Cerebellum (tissue), 4 donors: ENCODE measurements at places on chromosomes 1 and 21. TPM values are rescaled to one million over a fixed set of nuclear protein-coding genes. Genes with fewer than 3 reads are reported as not detected.
A peak's percentile ranks its signal among the peaks of the same experiment; 100 is the strongest.

DNA sequence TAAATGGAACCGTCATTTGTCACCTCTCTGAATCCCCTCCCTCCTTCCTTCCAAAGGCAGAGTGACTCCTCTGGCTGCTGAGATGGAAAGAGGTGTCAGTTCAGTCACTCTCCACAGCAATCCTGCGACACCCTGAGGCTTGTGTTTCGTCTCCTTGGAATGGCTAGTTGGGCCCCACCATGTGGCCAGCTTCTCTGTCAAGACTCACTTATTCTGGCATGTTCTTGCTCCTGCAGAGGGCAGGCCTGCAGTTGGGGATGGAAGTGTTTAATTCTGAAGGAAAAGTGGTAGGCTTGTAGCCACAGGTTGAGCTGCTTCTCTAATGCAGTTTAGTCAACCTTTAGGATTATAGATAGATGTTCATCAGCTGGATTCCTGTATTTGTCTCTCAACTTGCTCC lies 149.6 kb downstream of the LMO4 start:
- DNase-seq, result no peak

GRCh38 chr1:94236630-94237290 lies 624 bp downstream of the ARHGAP29 start:
- peak; percentile 57 for DNase-seq

GRCh38 chr1:230261928-230262650 lies 164.0 kb downstream of the PGBD5 start:
- DNase-seq, result no peak

The NKAIN1 gene
- 30.8 TPM for total RNA-seq

The HSD3B2 gene
- not detected for total RNA-seq

DNA sequence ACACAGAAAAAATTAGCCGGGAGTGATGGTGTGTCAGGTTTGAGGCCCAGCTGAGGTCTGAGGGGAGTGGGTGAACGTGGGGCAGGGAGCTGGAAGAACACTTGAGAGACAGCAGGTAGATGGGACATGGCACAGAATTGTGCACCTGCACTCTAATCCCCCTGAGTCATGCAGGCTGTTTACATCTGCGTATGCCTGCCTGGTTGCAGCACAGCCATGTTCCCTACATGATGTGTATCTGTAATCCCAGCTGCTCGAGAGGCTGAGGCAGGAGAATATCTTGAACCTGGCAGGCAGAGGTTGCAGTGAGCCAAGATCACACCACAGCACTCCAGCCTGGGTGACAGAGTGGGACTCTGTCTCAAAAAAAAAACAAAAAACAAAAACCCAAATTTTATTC lies 44.8 kb downstream of the ATP5PO start:
- no peak for DNase-seq

- no peak for DNase-seq
Observed at GRCh38 chr1:15245593-15246360, 1.2 kb upstream of the FHAD1 start.

DNA sequence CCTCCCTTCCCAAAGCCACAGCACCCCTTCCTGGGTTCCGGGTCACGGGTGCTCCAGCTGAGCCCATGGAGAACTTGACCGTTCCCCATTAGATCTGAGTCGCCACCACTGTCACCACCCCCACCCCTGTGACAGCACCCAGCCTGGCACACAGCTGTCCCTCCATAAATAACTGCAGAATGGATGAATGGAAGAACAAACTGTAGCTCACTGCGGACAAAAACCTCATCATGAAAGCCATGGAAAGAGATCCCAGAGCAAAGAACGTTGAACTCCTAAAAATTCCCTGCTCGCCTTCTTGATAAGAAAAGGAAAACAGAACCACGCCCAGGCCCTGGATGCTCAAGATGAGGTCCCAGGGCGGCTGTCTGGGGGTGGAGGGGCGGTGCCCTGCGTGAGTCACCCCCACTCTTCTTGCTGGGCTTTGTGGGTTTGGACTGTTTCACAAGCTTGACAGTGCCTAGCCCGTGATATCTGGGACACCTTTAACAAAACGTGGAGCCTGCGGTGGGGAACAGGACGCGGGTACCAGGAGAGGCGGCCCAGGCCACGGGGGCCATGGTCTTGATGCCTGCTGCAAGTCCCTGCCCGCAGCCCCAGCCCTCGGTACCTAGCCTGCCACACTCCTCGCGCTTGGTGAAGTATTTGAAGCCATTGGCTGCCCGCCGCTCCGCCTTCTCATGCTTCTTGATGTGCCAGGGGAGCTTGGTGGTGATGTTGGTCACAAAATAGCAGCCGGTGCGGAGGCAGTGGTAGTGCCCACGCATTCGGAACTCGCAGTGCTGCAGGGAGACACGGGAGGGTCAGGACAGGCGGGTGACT lies 151.9 kb downstream of the CASZ1 start:
- no peak for DNase-seq

DNA sequence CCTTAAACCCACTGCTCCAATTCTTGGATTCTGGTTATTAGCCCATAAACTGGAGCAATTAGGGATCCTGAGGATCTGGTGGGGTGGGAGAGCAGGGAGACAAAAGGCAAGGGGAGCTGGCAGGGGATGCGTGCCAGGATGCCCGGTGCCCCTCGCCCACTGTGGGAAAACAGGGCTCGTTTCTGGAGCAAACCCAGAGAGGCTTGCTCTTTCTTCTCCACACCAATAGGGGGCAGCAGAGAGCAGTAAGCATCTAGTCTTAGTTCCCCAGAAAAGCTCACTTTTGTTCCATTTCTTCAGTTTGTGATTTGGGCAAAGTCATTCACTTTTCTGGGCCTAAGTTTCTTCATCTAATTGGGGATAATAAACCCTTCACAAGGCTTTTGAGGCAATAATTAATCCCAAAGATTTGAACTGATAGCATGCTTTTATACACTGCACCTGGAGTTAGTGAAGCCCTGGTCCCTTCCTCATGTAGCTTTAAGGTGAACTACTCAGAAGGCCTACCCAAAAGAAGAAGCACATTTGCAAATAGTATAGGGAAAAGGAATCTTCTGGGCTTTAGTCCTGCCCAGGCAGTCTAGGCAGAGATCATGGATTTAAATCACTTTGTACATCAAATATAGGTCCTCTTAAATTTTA lies 160.6 kb upstream of the USP24 start:
- peak; percentile 43 for DNase-seq

DNA sequence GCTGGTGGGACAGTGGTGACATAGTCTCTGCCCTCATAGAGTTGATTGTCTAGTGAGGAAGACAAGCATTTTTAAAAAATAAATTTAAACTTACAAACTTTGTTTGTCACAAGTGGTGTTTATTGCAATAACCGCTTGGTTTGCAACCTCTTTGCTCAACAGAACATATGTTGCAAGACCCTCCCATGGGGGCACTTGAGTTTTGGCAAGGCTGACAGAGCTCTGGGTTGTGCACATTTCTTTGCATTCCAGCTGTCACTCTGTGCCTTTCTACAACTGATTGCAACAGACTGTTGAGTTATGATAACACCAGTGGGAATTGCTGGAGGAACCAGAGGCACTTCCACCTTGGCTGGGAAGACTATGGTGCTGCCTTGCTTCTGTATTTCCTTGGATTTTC lies 58.4 kb downstream of the LAMC2 start:
- DNase-seq, result no peak

- DNase-seq, result no peak
Observed at GRCh38 chr1:158095737-158096335, 84.9 kb upstream of the CD1D start.

The FCER1G gene
- total RNA-seq, result 3.8 TPM

The HPCA gene
- total RNA-seq, result 25.2 TPM

The PLPP3 gene
- 64.6 TPM for total RNA-seq

DNA sequence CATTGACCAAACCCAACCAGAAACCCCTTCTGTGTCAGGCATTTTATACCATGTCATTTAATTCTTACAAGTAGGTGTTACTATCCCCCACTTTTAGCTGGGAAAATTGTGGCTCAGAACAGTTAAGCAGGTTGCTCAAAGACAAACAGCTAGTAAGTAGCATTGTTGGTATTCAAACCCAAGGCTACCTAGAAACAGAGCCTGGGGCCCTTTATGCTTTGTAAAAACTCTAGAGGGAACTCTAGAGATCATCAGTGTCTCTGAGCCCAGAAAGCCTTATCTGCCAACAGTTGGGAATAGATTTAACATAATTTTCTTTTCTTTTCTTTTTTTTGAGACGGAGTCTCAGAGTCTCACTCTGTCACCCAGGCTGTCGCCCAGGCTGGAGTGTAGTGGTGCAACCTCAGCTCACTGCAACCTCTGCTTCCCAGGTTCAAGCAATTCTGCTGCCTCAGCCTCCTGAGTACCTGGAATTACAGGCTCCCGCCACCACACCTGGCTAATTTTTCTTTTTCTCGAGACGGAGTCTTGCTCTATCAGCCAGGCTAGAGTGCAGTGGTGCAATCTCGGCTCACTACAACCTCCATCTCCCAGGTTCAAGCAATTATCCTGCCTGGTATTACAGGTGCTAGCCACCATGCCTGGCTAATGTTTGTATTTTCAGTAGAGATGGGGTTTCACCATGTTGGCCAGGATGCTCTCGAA lies 48.5 kb upstream of the OSBPL9 start:
- no peak for DNase-seq
